Heart right ventricle (tissue), 16 donors: ENCODE measurements at places on chromosomes 2 and 18. TPM values are rescaled to one million over a fixed set of nuclear protein-coding genes. Genes with fewer than 3 reads are reported as not detected.
A peak's percentile ranks its signal among the peaks of the same experiment; 100 is the strongest.

ACTG2 gene
- polyA plus RNA-seq = 5.6 TPM

CHRND gene
- not detected for polyA plus RNA-seq

VSNL1 gene
- 9.8 TPM for polyA plus RNA-seq

DSEL gene
- 1.1 TPM for polyA plus RNA-seq

FBXO41 gene
- 0.51 TPM for polyA plus RNA-seq

ABHD1 gene
- 12.1 TPM for polyA plus RNA-seq

DNA sequence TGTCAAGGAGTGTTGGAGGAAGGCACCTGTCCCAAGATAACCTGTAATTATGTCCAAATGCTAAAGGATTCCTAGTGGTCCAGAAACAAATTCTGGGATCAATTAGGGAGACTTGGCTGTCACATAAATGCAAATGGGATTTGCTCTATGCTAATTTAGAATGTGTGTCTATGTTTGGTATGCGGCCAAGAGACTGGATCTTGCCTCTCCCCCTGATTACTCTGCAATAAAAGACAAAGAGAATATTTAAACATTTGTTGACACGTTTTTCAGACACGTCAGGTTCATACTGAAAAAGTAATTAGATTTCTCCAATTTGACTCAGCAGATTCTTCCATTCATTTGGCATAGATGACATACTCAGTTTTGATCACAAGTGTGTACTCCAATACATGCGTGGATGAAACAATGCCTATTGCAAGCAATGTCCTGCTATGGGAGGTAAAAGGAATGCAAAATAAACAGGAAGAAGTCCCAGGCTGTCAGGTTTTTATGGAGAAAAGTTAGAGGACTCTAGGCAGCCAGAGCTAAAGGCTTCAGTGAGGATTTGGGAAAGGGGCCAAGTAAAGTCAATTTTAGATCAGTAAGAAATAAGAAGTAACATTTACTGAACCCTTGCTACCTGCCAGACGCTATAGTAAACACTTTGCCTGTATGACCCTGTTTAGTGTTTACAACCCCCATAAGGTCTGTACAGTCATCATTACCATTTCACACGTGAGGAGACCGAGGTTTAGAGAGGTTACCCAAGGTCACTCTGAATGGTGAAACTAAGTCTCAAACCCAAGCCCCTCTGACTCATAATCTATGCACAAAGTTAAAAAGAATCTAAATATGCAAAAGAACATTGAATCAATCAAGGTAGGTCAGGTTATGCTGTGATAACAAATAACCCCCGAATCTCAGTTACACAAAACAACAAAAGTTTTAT lies 7.8 kb downstream of the ANTXR1 start:
- no peak for DNase-seq

DNA sequence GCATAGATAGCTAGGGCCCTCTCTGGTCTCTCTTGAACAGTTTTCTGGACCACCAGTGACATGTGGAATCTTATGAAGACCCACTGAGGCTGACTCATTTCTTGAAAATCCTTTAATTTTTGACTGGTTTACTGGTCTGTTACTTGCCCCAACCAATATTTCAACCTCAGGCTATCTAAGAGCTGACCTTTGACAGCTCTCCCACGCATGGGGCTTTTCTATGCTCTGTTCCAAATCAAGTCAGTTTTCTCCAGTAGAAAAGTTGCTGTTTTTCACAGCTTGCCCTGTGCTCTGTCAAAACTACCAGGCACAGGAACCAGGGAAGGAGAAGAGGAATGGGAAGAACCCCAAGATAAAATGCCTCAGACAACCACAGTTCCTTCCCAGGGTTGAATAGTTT lies 46.0 kb upstream of the MTIF2 start:
- DNase-seq = no peak

DNA sequence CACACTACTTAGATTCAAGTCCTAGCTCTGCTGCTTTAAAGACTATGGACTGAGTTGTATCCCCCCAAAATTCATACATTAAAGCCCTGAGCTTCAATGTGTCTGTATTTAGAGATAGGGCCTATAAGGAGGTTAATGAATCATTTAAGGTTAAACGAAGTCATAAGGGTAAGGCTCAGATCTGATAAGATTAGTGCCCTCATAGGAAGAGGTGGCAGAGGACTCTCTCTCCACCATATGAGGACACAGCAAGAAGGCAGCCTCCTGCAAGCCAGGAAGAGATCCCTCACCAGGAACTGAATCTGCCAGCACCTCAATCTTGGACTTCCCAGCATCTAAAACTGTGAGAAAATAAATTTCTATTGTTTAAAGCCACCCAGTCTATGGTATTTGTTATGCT lies 3.1 kb upstream of the CYTIP start:
- DNase-seq = no peak

DNA sequence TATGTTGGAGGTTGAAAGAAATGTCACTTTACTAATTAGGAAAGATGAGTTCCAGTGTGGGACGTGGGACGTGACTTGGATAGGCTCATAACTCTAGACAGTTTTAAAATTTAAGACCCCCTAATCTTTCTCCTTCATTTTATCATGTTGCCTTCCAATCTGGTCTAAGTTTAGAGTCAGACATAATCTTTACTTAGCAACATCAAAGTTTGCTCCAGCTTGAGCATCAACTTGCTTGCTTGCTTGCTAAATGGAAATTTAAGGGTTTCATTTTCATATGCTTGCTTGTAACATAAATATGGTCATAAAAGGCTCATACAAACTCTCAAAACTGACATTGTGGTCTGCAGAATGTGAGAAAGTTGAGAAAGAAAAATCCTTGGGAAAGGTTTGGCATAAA lies 428.9 kb downstream of the EPHA4 start:
- no peak for DNase-seq

GRCh38 chr18:6482198-6482977 lies 67.7 kb upstream of the L3MBTL4 start:
- DNase-seq = peak; percentile 75

DNA sequence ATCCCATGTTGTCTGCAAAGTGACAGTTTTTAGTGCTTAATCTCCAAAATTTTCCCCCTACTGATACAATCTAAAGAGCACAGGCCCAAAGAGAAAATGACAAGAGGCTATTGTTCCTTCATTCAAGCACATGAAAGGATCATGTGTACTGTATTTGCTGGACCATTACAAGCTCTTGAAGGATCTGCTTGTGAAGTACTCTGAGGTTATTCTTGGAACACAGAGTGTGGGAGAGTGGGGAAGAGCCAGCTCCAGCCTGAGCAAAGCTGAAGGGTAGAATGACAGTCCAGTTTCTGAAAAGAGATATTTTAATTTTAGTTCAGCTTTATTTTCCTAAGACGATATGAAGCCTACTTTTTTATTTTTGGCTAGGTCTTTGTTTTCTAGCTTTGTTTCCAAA lies 112.2 kb downstream of the GALNT3 start:
- DNase-seq = no peak

DNA sequence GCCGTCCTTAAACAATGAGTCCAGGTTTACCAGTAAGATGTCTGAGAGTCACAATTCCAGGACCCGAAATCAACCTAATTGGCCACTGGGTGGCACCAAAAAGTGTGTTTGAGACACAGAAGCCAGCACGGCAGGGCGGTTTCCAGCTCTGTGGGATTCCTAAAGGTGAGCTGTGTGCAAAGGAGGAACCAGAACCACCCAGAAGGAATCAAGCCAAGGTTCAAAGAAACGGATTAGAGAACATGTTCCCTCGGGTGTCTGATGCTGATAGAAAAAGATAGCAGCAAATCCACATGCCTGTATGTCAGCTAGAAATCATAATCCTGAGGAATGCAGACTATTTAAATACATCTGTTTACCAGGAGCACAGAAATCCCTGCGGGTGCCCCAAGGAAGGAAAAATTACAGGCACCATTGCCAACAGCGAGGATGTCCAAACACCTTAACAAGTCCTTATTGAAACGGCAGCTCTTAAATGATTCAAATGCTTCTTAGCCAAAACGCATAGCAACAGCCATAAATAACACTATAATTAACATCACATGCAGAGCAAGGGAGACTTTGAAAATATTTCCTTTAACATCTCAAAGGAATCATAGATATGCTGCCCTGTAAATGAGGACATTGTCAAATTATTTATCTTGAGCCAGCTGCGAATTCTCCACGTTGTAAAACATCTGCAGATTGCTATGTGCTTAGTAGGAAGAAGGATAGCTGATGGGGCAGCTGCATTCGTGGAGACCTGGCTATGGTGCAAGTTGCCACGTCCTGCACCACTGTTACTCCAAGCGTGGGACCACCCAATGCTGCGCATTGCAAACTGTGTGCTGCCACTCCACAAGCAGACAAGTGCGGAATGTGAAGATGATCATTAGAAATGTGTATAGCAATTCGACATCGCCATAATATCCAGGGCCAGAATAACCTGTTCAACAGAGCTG lies 318.7 kb upstream of the NCKAP5 start:
- DNase-seq = peak; percentile 68

- DNase-seq = no peak
These were observed 349.9 kb downstream of the CTNNA2 start for GRCh38 chr2:79862756-79863155.

DNA sequence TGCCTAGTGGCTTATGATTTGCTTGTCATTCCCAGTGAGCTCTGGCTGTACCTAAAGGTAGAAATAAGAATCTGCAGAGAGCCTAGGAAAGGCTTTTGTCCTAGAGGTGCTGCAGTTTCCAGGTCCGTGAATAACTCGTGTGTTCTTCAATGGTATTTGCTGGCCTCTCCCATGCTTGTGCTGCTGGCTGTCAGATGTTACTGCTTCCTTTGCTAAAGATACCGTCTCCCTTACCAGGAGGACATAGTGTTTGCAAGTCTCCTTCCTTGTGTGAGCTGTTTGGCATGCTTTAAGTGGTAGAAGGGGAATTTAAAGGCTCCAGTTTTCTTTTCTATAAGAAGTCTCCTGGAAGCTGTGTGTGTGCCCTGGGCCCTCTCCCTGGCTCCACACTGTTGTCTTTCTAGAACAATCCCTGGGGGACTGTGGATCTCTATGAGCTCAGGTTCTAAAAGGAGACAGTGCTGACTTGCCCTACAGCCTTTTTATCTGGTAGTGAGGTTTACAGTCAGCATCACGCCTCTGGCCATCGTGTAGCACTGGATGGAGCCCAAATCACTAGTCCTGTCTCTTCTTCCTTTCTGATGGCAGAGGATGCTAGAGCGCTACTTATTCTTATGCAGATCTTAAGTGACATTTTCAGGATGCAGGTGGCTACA lies 65.8 kb downstream of the RNF144A start:
- no peak for DNase-seq

DNA sequence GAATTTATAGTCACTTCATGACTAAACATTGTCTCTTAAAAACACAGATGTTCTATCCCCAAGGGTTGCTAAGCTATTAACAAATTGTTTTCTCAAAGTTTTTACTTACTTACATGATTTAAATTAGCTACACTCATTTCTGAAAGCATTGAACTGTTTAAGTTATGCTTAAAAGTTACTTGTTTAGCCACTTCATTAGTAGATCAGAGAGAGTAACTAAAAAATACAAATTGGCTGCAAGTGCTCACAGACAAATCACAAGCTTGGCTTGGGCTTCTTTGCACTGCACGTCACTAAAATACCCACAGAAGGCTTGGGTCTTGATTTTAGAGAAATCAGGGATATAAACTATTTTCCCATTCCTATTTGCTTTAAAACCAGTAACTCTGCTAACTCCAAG lies 114.1 kb upstream of the SMAD7 start:
- DNase-seq = no peak

DNA sequence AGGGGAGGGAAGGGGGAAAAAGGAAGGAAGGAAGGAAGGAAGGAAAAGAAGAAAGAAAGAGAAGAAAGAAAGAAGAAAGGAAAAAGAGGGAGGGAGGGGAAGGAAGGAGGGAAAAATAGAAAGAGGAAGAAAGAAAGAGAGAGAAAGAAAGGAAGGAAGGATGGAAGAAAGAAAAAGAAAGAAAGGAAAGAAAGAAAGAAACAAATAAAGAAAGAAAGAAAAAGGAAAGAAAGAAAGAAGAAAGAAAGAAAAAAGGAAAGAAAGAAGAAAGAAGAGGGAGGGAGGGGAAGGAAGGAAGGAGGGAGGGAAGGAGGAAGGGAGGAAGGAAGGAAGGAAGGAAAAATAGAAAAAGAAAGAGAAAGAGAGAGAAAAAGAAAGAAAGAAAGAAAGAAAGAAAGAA lies 315.8 kb upstream of the PIK3C3 start:
- DNase-seq = no peak

GRCh38 chr2:119728421-119728820 lies 31.3 kb upstream of the PTPN4 start:
- no peak for DNase-seq

GRCh38 chr2:79179036-79179435 lies 19.5 kb upstream of the REG3A start:
- no peak for DNase-seq

- DNase-seq = peak; percentile 20
These were observed 403 bp downstream of the COL4A3 start for GRCh38 chr2:227164763-227165291.

DNA sequence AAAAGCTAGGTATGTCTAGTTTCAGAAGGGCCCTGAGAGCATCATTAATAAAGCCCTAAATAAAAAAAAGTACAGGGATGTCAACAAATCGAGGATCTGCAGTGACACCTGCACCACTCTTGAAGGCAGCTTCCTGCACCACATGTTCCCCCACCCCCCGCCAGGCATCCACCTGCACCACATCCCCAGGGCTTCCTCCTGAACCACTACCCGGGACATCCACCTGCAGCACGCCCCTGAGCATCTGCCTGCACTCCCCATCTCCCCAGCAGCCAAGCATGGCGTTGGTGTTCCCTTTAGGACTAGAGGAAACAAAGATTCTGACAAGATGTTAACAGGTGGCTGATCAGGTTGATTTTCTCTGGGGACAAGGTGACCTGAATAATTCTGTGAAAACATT lies 55.2 kb downstream of the DLGAP1 start:
- no peak for DNase-seq

GRCh38 chr18:5630057-5630899 lies 86.5 kb upstream of the EPB41L3 start:
- DNase-seq = peak; percentile 59

GRCh38 chr2:240200230-240201051 lies 60.0 kb upstream of the OTOS start:
- DNase-seq = no peak

DNA sequence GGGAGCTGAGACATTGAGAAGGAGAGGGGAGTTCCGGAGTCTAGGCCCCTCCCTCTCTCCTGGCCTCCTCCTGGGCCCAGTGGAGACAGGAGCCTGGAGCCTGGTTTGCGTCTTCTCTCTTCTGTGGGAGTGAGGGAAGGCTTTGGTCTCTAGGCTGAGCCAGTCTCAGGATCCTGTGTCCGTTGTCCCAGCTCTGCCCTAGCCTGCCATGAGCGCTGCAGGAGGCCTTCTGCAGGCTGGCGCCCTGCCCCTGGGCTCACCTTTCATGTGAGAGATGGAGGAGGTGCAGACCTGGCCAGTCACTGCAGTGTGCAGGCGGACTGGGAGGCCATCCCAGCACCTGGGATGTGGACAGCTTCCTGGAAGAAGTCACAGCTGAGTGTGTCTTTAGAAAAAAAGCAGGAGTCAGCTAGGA lies 8.7 kb downstream of the IMPA2 start:
- no peak for DNase-seq

- DNase-seq = no peak
These were observed 73.1 kb upstream of the RPE start for GRCh38 chr2:209929369-209929768.
